ENCODE measurements at places on chromosomes 12 and 14.
A peak's percentile ranks its signal among the peaks of the same experiment; 100 is the strongest.

DNA sequence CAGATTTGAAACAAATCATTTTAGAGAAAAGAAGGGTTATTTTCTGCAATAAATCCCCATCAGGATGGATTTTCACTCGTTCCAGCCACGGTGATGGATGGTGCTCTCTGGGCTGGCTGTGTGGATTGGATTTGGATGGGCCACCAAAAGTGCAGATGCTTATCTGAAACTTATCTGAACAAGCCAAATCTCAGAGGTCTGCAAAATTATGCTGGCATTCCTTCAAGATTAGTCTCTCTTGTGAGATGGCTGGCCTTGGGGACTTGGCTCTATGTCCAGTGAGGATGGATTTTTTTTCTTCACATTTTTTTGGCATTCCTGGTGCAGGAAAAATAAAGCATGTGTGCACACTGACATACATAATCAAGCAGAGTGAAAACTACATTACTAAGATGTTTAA is 341.9 kb downstream of the GXYLT1 start:
- DNase-seq = no peak

DNA sequence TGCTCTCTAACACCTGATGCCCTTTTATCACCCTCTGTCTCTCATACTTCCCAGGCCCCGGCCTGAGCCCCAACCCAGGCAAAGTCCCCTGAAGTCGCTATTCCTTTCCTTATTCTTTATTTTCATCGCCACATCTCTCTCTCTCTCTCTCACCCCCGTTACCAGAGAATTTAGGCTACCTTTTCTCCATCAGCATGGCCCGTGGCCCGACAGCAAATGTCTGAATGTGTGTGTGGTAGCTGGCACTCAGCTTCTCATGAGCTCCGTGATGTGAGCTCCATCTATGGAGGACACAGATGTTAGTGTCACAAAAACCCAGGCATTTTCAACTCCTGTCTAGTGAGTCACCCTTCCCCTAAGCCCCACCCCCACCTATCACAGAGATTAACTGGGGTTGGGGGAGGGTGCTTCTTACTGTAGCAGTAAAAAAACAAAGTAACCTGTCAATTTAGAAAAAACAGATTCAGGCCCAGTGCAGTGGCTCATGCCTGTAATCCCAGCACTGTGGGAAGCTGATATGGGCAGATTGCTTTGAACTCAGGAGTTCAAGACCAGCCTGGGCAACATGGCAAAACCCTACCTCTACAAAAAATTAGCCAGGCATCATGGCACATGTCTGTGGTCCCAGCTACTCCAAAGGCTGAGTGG is 53.8 kb downstream of the VCPKMT start:
- peak; percentile 19 for DNase-seq

DNA sequence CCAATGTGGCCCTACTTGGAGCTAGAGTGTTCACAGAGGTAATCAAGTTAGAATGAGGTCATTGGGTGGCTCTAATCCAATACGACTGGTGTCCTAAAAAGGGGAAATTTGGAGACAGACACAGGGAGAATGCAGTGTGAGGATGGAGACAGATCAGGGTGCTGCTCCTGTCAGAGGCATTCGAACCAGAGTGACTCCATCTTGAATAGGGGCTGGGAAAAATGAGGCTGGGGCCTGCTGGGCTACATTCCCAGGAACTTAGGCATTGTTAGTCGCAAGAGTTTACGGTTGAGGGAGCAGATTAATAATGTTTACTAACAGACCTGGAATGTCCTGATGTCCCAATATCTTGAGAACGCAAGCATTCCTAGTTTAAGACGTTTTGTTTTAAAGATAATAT is 20.2 kb downstream of the TNFAIP2 start:
- DNase-seq = no peak

DNA sequence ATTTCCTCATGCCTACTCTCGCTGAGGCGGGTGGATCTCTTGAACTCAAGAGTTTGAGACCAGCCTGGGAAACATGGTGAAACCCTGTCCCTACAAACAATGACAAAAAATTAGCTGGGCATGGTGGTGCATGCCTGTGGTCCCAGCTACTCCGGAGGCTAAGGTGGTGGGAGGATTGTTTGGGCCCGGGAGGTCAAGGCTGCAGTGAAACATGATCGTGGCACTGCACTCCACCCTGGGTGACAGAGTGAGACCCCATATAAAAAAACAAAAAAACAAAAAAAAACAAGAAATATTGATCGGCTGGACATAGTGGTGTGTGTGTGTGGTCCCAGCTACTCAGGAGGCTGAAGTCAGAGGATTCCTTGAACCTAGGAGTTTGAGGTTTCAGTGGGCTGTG is 9.2 kb downstream of the MOAP1 start:
- DNase-seq = no peak

- DNase-seq = peak; percentile 50
These were observed 20.0 kb downstream of the CKAP4 start for GRCh38 chr12:106227641-106228319.

DNA sequence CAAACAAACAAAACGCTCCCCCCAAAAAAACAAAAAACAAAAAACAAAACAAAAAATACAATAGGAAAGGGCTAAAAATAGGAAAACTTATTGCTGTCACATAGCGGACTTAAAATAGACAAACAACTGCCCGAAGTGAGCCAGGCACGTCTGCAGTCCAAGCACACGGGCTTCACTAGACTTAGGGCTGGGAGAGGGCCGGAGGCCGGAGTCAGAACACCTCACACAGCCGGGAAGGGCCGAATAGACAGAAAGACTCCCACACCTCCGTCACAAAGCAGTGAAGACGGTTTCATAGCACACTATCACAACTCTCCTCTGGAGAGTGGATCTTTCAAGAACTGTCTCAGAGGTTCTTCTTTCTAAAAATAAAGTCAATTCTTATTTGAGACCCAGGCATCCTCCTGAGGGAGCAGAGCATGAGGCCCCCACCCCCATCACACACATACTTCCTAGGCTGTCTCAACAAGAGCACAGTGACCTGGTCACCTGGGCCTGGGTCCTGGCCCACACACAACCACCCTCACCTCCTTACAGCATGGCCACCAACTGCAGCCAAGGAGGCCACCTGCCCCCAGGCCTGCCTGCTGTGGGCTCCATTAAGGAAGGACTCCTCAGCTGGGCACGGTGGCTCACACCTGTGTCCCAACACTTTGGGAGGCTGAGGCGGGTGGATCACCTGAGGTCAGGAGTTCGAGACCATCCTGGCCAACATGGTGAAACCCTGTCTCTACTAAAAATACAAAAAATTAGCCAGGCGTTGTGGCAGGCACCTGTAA is 6.7 kb downstream of the BAG5 start:
- no peak for DNase-seq

DNA sequence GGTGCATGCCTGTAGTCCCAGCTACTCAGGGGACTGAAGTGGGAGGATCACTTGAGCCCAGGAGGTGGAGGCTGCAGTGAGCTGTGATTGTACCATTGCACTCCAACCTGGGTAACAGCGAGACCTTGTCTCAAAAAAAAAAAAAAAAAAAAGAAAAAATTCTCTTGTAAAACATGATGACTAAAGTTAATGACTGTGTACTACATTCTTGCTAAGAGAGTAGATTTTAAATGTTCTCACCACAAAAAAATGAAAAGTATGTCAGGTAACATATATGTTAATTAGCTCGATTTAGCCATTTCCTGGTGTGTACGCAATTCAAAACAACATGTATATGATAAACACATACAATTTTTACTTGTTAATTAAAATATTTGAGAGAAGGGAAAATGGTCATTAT is 480.7 kb upstream of the RGS6 start:
- DNase-seq = no peak

DNA sequence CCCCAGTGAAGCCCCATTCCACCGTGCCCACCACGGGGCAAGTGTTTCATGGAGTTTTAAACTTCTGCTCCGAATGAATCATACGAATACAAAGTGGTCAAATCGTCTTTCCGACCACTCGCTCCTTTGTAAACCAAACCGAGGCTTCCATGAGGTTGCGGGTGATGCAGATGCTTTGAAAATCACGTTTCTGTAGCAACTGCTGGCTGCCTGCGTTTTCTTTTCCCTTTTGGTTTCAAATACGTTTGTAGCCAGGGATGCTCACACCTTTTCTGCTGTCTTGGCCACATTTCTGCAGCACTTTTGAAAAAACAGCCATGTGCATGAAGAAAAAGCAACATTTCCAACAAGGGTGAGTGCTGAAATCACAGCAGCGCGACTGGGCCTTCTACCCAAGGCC is 33.7 kb downstream of the RFLNA start:
- DNase-seq = no peak

DNA sequence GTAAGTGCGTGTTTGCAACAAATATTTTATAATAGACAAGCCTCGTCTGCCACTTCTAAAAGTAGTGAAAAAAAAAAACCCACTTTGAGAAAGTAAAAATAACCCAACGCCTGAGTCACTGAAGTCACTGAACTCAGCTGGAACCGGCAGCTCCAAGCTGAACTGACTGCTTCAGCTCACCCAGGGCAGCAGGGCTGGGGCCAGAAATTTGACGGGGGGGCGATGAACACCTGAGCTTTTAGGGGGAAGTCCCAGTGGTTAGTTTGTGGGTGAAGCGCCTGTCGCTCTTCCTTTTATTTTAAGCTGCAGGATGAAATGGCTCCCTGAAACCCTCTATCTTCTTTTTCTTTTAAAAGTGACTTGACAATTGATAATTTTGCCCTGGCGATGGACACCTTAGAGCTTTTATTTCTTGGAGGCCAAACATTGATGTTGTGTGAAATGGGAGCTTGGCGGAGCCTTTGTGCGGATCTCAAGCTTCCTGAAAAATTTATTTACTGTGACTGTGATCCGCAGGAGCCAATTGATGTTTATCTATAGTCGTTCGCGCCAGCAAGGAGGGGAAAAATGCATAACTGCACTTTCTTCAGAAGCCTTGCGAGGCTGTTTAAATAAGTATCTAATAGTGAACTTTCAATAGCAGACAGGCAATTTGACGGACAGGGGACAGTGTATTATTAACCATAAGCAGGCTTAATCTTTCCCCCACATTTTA is 173.2 kb upstream of the MYL2 start:
- DNase-seq = no peak

DNA sequence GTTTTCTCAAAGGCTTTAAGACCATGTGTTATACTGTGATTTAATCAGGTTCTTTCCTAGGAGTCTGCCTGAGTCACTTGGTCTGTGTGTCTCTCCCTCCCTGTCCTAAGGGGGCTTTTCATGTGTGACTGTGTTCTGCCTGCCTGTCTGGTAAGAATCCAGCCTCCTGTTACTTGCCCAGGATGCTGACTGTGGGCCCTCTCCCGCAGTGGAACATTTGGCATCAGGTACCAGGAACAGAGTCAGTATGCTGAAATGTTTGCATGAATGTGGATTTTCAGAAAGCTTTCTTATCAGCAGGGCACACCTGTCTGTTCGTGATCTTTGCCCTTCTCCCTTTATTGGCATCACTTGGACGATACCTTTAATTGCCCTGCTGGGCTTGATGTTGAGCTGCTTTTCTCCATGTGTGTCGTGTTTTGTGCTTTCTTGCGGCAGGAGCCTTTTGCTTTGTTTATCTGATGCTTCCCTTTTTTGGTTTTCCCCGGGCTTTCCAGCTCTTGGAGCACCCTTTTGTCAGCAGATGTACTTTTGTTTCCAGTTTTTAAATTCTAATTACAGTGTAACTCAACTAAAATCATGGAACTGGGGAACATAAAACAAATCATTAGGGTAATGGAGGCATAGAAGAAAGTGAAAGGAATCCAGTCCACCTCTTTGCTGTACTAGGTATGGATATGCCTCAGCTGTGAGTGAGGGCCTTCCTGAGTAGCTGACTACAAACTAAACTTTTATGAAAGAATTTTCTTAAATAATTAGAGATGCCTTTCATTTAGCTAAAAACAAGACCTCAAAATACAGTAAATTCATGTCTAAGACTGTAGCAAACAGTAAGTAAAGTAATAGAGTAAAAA is 72.5 kb downstream of the TRAF3 start:
- DNase-seq = no peak

DNA sequence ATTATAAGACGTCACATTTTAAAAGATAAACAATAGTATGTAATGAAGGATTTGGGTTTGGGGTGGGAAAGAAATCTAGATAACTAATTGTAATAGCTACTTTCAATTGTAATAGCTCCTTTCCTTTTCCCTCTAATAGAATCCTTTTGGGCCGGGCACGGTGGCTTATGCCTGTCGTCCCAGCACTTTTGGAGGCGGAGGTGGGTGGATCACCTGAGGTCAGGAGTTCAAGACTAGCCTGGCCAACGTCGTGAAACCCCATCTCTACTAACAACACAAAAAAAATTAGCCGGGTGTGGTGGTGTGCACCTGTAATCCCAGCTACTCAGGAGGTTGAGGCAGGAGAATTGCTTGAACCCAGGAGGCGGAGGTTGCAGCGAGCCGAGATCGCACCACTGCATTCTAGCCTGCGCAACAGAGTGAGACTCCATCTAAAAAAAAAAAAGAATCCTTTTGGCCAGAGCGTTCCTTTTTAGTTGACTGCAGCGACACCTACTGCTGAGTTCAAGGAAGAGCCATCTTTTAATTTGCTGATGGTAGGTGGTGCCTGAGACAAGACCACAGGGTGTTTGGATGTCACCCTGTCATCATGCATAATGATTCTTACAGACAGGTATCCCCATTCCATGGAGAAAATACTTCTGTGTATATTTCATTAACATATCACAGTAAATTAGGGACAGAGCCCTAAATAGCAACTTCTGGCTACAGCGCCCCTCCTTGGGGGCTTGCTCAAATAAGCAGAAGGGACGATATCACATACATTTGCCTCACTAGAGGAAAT is 79.5 kb downstream of the ARMH4 start:
- DNase-seq = peak; percentile 37

DNA sequence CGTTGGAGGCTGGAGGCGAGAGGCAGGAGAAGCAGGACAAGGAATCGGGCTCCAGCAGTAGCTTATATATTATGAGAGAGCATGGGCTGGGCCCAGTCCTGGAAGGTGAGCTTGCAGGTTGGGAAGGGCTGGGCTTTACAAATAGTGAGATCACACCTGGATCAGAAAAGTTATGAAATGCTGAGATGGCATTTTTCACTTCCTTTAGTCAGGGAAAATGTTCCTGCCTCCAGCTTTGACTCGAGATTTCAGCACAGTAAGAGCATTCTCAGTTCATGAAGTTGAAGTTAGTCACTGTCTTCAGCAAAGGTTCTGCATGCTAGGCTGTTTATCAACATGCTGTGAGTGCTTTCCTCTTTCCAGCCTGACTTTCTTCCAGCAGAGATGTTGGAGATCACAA is at the start of gene KRT6C:
Gene KRT6C (minus strand): TSS at position 38 of the 400 bp plus-strand sequence. CDS start 68 bp downstream, outside the sequence.
- no peak for DNase-seq

DNA sequence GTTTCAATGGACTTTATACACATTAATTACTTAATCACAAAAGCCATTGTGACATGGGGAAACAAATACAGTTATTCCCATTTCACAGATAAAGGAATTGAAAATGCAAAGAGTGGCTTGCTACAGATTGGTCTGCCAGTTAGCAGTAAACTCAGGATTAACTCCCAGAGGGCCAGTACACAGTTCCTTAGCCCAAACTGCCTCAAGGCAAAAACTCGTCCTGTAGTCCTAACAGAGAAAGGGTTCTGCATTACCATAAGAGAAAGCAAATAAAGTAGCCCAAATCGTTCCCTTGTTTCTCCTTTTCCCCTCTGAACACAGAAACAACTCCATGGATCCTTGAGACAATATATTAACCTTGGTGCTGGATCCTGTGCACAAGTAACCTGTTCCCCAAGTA is 274.4 kb downstream of the LRIG3 start:
- no peak for DNase-seq

Measured in NCI-H226 (cell line).